ENCODE measurements at places on chromosomes 16 and 17.
A peak's percentile ranks its signal among the peaks of the same experiment; 100 is the strongest.

- no peaks in the 10 kb centered on the region for H3K27me3 ChIP-seq
- DNase-seq = peak; percentile 2
- no peak overlapping the region for H3K4me3 ChIP-seq
- no peaks in the 10 kb centered on the region for H3K4me1 ChIP-seq
- H3K36me3 ChIP-seq = no peaks in the 10 kb centered on the region
Measured at GRCh38 chr17:80111702-80112470, 10.5 kb downstream of the GAA start.

GRCh38 chr16:51538707-51539498, 387.8 kb upstream of the SALL1 start:
- no peaks in the 10 kb centered on the region for H3K36me3 ChIP-seq
- peak; percentile 23 for DNase-seq
- peaks cover 2% of the 10 kb centered on the region for H3K4me1 ChIP-seq
- peaks cover 11% of the 10 kb centered on the region for H3K27me3 ChIP-seq

- H3K36me3 ChIP-seq = no peaks in the 10 kb centered on the region
- H3K4me1 ChIP-seq = peaks cover 5% of the 10 kb centered on the region
- H3K27me3 ChIP-seq = no peaks in the 10 kb centered on the region
- DNase-seq = peak; percentile 71
- no peak overlapping the region for H3K27ac ChIP-seq
- peak overlapping the region; percentile 10 for H3K4me3 ChIP-seq
Measured at GRCh38 chr17:17300624-17301568, 2.3 kb upstream of the NT5M start.

GRCh38 chr17:17416007-17416399, 60.8 kb upstream of the MED9 start:
- H3K36me3 ChIP-seq = no peaks in the 10 kb centered on the region
- no peaks in the 10 kb centered on the region for H3K27me3 ChIP-seq
- peak overlapping the region; percentile 68 for H3K27ac ChIP-seq
- peak; percentile 54 for DNase-seq
- no peak overlapping the region for H3K4me3 ChIP-seq

- peak; percentile 11 for DNase-seq
- no peaks in the 10 kb centered on the region for H3K36me3 ChIP-seq
- H3K4me1 ChIP-seq = no peaks in the 10 kb centered on the region
- H3K27ac ChIP-seq = no peak overlapping the region
- H3K27me3 ChIP-seq = no peaks in the 10 kb centered on the region
Measured at GRCh38 chr17:68993112-68993511, 37.9 kb upstream of the ABCA8 start.

- H3K36me3 ChIP-seq = no peaks in the 10 kb centered on the region
- no peaks in the 10 kb centered on the region for H3K4me1 ChIP-seq
- H3K4me3 ChIP-seq = no peak overlapping the region
- no peaks in the 10 kb centered on the region for H3K27me3 ChIP-seq
- no peak for DNase-seq
Measured at GRCh38 chr17:7636163-7636562, 6.2 kb downstream of the SHBG start.

DNA sequence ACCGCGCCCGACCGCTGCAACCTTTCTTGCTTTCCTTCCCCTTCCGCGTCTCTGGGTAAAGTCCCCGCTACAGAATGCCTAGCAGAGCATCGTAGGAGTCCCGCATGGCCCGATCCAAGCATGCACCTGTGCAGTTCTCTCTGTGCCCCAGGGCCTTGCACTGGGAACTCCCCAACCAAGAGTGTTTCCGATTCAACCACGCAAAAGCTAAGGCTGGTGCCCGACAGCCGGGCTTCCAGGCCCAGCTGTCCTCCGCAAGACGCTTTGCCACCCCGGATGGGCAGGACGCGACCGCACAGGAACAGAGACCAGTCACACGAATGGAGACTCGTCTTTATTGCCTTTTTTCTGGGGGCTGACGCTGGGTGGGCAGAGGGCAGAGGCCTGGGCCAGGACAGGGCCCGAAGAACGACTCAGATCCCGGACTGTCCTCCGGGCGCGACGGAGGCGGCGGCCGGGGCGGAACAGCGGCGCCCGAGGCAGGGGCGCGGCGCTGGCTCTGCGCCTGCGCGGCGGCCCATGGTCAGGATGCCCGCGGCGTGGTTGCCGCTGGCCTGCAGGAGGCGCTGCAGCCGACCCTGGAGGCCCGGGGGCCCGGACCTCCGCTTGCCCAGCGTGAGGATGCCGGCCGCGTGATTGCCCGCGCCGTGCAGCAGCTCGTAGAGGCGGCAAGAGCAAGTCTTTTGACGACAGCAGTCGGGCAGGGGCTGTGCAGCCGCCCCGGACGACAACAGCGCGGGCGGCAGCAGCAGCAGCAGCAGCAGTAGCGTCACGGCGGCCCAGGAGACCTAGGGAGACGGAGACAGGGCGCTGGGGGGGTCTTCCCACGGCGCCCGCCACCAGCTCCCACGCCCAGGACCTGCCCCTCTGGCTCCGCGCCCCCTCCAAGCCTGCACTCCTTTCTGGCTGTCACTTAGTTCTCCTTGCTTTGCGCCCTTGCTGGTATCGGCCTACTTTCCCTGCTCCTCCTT, 1.2 kb downstream of the HCRT start:
- peak overlapping the region; percentile 67 for H3K4me3 ChIP-seq
- peaks cover 52% of the 10 kb centered on the region for H3K27me3 ChIP-seq
- peaks cover 17% of the 10 kb centered on the region for H3K4me1 ChIP-seq
- H3K36me3 ChIP-seq = no peaks in the 10 kb centered on the region
- peak overlapping the region; percentile 87 for H3K27ac ChIP-seq

DNA sequence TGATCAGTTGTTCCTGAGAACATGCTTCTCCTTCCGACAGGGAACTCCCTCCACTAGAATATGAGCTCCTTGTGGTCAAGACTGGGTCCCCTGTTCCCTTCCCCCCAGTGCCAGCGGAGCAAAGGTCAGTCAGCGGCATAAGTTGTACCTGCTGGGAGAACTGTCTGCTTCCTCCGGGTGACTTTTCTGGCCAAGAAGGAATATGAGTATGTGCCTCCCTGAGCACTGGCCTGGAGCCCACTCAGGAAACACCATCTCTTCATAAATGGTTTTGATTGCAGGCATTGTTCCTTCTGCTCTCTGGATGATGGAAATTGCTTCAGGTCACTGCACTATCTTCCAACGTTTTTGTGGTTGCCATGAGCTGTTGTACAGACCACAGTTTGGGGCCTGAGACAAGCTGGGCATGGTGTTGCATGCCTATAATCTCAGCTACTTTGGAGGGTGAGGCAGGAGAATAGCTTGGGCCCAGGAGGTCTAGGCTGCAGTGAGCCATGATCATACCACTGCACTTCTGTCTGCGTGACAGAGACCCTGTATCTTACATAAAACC, 2.9 kb upstream of the P4HB start:
- H3K27ac ChIP-seq = peak overlapping the region; percentile 26
- H3K4me3 ChIP-seq = no peak overlapping the region
- DNase-seq = no peak
- no peaks in the 10 kb centered on the region for H3K36me3 ChIP-seq

DNA sequence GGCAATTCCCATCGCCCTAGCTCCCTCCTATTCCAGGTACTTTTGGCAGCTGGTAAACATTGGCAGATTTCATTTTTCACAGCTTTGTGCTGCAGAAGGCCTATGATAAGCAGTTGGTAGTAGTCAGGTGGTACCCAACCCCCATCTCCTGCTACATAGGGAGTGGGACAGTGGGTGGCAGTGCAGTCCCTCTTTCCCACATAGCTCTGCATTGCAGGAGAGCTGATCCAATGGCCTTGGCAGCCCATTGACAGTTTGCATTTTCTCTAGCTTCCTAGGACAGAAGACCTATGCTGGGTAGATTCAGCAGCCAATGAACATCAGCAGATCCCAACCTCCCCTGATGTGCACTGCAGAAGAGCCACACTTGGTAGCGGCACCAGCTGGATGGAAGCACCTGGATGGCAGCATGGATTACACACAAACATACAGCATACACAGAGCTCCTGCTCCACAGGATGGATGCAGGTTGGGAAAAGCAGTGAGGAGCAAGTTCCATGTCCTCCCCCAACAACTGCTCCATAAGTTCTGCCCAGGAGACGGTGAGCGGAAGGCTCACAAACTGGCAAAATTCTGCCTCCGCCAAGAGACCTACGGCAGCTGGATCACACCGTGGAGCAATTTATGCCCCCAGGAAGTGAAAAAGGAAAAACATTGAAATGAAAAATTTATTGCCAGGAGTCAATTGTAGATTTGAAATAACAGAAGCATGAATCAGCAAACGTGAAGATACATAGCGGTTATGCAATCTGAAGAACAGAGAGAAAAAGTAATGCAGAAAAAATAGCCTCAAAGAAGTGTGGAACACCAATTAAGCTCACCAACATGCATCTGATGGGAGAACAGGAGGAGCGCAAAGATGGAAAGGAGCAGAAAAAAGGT, 95.7 kb downstream of the CACNG1 start:
- no peak for DNase-seq
- no peak overlapping the region for H3K27ac ChIP-seq
- no peaks in the 10 kb centered on the region for H3K36me3 ChIP-seq
- H3K27me3 ChIP-seq = no peaks in the 10 kb centered on the region
- H3K4me1 ChIP-seq = no peaks in the 10 kb centered on the region

DNA sequence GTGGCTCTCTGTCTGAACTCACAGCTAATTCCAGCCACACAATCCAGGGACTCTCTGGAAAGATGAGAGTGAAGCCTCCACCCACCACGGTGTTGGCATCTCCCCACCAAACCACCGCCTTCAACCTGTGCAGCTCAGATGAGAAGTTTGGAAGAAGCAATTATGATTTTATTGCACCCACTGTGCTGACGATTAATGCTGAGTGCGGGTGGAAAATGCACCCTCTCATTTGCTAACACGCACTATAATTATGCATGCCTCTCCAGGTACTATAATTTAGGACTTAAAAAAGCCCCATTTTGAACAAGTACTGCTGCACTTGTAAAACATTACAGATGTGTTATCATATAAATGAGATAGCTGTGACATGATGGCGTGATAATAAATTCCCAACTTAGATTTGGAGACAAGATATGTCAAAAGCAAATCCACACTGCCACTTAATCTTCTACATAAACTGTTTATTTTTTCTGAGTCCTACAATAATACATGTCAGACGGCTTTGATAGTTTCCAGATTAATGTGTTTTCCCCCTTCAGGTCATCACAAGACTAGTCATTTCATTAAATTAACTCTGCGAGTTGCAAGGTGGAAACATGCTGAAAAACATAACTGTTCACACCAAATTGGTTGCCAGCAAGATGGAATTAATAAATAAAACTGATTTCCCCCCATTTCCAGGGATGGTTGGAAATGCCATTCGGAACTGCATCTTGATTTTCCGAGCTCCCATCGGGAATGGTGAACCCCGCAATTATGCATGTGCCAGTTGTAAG, 466.5 kb upstream of the MAF start:
- H3K36me3 ChIP-seq = no peaks in the 10 kb centered on the region
- H3K4me3 ChIP-seq = no peak overlapping the region
- H3K4me1 ChIP-seq = peaks cover 16% of the 10 kb centered on the region
- no peaks in the 10 kb centered on the region for H3K27me3 ChIP-seq
- no peak for DNase-seq

DNA sequence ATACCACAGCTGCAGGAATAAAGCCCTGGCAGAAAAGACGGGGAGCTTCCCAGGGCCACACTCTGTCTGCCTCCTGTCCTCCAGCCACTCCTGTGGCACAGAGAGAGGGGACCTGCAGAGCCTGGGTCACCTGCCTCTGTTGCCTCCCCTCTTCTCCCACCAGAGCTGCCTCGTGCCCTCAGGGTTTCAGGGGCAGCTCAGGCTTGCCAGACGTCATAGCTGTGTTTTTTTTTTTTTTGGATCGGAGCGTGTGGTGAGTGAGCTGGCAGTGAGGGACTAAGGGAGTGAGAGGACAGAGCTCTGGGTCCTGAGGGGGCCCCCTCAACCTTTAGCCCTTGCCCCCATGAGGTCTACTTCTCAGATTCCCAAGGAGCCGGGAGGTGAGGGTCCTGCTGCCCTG, 2.1 kb downstream of the PIK3R6 start:
- no peak overlapping the region for H3K4me3 ChIP-seq
- no peaks in the 10 kb centered on the region for H3K36me3 ChIP-seq
- H3K4me1 ChIP-seq = no peaks in the 10 kb centered on the region
- no peaks in the 10 kb centered on the region for H3K27me3 ChIP-seq
- no peak overlapping the region for H3K27ac ChIP-seq

All from hepatocyte (in vitro differentiated cells).